Activated naive CD8-positive, alpha-beta T cell treated with anti-CD3 and anti-CD28 coated beads, Interleukin-2, amount 10 ng/mL, durations not matched to agents 7 days and 5 days (primary cell): ENCODE measurements at places on chromosomes 1 and 21. TPM values are rescaled to one million over a fixed set of nuclear protein-coding genes. Genes with fewer than 3 reads are reported as not detected.

Gene TMCO4
- total RNA-seq = 14.3 TPM

Gene CLCN6
- total RNA-seq = 25.5 TPM

Gene PCBP3
- 1.2 TPM for total RNA-seq

DNA sequence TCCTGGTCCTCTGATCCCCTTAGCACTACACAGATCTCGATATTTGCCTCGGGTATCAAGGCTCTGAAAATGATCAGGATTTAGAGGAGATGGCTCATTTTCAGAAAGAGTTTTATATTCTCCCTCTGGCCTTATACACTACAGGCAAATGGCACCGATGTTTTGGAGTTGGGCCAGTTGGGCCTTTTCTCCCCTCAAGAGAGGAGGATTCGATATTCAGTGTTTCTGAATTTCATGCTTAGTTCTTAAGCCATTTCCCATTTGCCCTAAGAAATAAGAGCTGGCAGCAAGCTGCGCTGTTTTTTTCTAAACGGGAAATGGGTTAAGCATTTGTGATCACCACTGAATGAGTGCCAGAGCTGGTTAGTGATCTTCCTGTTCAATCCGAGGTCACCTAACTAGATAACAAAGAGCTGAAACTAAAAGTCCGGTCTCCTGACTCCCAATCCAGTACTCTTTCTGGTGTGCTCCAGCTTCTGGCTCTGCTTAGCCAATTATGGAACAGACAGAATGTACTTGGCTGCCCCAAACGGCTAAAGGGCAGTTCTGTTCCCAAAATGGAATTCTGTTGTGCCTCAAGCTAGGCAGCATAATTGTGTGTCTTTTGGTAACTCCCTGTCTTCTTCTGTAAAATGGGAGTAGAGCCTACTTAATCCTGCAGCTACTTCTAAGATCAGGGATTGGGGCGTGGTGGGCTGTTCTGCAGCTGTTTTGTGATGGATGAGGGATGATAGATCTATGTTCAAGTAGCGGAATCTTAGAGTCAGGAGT is 1.2 kb upstream of the CPT2 start:
- DNase-seq = no peak

DNA sequence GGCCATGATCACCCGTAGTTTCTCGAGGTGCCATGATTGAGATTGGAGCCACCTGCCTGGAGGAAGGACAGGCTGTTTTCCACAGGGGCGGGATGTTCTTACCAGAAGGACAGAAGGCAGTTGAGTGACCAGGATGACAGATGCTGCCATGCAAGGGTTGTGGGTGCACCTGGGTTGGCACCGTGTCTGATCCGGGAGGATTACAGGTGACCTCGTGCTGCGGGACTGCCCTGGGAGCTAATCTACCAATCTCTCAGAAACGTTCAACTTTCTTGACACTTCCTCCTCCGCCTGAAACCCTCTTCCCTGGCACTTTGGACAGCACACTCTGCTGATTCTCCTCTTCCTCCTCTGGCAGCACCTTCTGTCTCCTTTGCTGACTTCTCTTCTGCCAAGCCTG is 13.8 kb upstream of the SLC6A9 start:
- DNase-seq = no peak

- no peak for DNase-seq
Measured at GRCh38 chr1:19730793-19731192, 66.1 kb downstream of the HTR6 start.
